Stimulated activated CD8-positive, alpha-beta memory T cell treated with anti-CD3 and anti-CD28 coated beads, Interleukin-7, amount 100 ng/mL, for 24 hours (primary cell): ENCODE measurements at places on chromosomes 6 and 20.

DNA sequence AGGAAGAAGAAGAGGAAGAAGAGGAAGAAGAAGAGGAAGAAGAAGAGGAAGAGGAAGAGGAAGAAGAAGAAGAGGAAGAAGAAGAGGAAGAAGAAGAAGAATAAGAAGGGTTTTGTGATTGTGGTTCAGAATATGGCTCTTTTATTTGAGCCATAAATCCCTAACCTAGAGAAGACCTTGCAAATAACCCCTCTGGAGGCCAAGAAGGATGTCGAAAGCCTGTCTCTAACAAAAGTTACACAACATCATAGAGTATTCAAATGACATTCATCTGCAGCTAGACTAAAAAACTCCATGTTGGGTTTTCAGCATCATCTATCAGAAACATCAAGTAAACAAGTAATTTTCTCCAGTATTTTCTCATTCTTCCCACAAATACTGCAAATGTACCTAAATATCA lies 100.9 kb downstream of the RNASET2 start:
- DNase-seq: no peak

DNA sequence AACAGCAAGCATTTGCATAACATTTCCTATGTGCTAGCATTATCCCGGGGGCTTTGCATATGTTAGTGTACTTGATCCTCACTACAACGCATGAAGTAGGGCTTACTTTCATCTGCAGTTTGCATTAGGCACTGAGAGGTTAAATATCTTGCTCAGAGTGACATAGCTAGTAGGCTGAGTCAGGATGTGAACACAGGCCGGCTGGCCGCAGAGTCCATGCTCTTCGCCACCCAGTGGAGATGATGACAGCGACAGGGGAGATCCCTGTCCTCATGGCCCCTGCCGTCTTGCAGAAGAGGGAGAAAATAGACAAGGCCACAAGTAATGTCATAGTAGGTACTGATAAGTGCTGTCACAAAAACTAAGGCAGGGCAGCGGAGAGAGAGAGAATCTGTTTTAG lies 46.9 kb downstream of the LYRM4 start:
- DNase-seq: no peak

DNA sequence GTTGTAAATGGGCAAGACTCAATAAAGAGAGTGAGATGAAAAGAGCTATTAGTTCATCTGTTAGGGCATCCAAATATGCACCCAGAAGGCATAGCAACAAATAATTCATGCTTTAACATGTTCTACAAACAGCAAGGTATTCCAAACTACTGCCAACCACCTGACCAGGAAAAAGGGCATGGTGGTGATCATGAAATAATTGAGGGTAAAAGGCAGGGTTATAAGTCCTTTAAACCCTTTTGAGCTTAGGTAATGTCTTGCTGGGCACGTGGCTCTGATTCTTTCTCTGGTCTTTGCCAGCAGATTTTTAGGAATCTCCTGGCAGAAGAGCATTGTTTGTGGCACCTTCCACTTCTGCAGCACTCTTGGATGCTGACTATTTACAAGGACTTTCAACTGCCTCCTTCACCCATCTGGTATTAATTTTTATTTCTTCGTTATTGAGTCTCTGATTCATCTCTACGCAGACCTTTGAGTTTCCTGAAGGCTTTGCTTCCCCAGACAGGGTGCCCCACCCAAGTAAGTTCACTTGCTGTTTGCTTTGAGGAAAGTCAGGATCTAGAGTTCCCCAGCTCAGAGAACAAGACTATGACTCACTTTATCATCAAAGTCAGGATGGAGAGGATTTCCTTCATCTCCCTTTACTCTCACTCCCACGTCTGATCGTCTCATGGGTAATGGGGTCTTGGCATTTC lies 83.4 kb upstream of the NEDD9 start:
- no peak for DNase-seq

GRCh38 chr6:46581459-46582177 lies 71.0 kb downstream of the CYP39A1 start:
- no peak for DNase-seq

DNA sequence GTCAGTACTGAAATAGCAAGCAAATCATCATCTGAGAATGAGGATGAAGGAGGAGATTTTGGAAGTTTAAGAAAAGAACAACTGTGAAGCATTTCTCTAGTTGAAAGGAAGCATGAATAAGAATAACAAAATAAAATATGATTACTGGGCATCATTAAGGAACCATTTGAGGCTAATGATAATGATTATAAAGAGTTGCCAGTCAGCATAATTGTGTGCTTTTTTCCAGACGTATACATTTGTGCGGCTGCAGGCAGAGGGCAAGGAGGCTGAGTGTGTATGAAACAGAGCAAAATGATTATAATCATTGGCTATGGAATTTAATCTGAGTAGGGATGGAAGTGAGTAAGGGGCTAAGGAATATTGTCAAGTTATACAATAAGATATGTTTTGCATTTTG lies 218.7 kb upstream of the FUT9 start:
- no peak for DNase-seq

- DNase-seq: no peak
Measured at GRCh38 chr6:40543776-40544175, 43.4 kb downstream of the LRFN2 start.

DNA sequence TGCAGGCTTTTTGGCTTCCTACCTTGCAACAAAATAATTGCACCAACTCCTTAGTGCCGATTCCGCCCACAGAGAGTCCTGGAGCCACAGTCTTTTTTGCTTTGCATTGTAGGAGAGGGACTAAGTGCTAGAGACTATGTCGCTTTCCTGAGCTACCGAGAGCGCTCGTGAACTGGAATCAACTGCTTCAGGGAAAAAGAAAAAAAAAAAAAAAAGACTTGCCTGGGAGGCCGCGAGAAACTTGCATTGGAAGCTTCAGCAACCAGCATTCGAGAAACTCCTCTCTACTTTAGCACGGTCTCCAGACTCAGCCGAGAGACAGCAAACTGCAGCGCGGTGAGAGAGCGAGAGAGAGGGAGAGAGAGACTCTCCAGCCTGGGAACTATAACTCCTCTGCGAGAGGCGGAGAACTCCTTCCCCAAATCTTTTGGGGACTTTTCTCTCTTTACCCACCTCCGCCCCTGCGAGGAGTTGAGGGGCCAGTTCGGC lies 420 bp downstream of the SOX4 start:
- no peak for DNase-seq

GRCh38 chr20:50151034-50151743 lies 2.3 kb downstream of the PEDS1 start:
- no peak for DNase-seq

DNA sequence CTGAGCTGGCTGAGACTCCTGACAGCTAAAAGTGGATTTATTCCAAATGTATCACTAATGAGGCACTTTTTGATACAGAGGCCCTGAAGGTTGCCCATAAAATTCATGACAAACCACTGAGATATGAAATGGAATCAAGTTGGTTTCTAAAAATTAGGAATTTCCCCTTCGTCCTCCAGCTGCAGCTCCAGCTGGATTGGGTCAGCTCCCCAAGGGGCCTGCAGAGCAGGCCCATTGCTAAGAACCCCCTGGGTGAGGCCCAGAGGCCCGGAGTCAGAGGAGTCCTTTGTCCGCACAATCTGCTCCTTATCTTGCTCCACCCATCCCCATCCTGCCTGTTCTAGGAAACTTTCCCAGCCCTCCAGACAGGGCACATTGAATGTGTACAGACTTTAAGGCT lies 163.5 kb upstream of the TOP1 start:
- no peak for DNase-seq

GRCh38 chr6:106910999-106911949 lies 63.3 kb downstream of the CD24 start:
- DNase-seq: no peak

GRCh38 chr6:99614430-99615186 lies 8.0 kb downstream of the PRDM13 start:
- no peak for DNase-seq

- no peak for DNase-seq
Measured at GRCh38 chr20:62377615-62378178, 9.2 kb upstream of the RPS21 start.

DNA sequence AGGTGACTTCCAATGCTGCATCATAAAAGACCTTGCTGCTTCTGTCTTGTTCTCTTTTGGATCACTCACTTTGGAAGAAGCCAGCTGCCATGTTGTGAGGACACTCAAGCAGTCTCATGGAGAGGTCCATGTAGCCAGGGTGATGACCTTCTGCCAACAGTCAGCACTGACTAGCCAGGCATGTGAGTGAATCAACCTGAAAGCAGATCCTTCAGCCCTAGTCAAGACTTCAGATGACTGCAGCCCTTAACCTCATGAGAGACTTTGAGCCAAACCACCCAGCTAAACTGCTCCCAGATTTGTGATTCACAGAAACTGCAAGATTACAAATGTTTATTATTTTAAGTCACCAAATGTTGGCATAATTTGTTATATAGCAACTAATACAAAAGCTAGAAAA lies 86.0 kb upstream of the IYD start:
- no peak for DNase-seq

GRCh38 chr20:60970601-60971000 lies 281.5 kb upstream of the CDH4 start:
- DNase-seq: no peak

- no peak for DNase-seq
Measured at GRCh38 chr20:16280219-16280618, 293.0 kb downstream of the KIF16B start.

- no peak for DNase-seq
Measured at GRCh38 chr6:102774326-102774725, 1380.8 kb downstream of the GRIK2 start.

DNA sequence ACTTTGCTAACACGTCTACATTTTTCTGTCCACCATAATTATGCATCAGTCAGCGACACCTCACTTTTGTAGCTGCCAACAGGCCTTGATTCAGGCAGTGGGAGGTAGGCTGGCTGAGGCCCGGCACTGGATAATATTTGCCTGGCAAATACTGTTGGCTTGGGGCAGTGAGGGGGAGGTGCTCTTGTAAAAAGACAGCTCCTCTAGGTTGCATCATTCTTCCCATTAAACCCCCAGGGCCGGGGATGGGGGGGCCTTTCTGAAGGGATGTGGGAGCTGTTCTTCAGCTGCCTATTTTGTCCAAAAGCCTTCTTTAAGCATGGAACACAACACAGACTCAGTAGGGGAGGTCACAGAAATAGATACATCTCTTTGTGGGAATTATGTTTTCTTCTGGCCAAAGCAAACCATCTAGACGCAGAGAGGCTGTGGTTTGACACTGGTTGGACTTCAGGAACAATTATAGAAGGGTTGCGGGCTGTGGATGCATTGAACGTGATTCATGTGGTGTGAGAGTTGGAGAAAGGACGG lies 338.3 kb upstream of the NT5E start:
- no peak for DNase-seq

- no peak for DNase-seq
Measured at GRCh38 chr6:121376411-121376810, 42.1 kb upstream of the TBC1D32 start.

- no peak for DNase-seq
Measured at GRCh38 chr20:62710886-62711702, 2.5 kb downstream of the NTSR1 start.

DNA sequence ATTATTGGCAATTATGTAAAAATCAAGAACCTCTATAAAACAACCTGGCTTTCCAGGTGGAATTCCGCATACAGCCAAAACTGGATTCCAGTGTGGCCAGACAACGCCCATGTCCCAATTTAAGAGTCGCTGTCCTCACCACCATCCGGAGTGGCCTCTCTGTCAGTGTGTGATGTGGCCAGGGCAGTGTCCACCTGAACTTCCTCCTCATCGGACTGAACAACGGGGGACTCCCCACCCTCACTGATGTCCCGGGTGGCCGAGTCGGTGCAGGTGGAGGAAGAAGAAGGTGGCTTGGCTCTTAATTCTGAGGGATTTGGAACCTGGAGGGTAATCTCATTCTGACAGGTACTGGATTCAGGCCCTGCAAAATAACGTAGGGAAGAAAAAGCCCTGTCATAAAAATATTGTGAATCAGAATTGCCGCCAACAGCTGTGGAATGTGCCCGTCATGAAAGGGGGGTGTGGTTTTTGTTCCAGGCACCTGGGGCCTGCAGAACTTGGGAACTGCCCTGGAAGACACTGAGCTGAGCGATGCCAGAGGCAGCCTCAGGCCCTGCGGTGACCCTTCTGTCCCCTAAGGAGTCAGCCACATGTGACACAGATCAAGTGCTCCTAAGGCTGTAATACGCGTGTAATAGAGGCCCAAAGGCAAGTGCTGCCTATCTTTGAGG lies 139.8 kb downstream of the DTNBP1 start:
- no peak for DNase-seq

- DNase-seq: no peak
Measured at GRCh38 chr6:135231469-135231844, 50.3 kb downstream of the MYB start.

- no peak for DNase-seq
Measured at GRCh38 chr20:10040070-10040975, 5.5 kb downstream of the ANKEF1 start.

GRCh38 chr6:53466257-53466656 lies 78.6 kb downstream of the GCLC start:
- no peak for DNase-seq

DNA sequence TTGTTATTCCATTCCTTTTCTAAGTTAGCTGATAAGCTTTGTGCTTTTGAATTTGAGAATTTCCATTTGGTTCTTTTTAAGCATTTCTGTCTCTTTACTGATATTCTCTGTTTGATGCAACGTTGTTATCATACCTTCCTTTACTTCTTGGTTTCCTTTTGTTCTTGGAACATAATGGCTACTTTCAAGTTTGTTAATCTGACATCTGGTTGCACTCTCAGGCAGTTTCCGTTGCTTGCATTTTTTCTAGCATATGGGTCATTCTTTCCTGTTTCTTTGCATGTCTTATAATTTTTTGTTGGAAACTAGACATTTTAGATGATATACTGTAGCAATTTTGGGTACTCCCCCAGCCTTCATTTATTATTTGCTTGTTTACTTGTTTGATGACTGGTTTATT lies 12.5 kb downstream of the CDC5L start:
- no peak for DNase-seq

- DNase-seq: no peak
Measured at GRCh38 chr6:89048985-89049384, 31.6 kb upstream of the PNRC1 start.

DNA sequence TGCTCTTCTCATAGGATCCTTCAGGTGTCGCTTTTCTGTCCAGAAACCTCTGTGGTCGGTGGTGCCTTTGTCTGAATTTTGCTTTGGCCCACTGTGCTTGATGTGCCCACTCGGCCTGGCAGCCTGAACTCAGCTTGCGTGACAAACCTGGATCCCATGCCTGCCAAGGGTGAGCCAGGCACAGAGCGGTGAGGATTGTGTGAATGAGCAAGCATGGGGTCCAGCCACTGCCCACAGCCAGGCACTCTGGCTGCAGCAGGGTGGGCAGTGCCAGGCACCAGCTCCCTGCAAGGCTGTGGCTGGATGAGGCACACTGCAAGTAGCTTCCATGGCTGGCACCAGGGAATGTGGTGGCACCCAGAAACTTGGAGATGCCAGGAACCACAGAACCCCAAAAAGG lies 110.3 kb downstream of the THEMIS start:
- no peak for DNase-seq

GRCh38 chr20:47427746-47428145 lies 71.2 kb upstream of the ZMYND8 start:
- no peak for DNase-seq

GRCh38 chr6:156978948-156979347 lies 201.8 kb downstream of the ARID1B start:
- no peak for DNase-seq

- DNase-seq: no peak
Measured at GRCh38 chr6:47043286-47043685, 1.2 kb upstream of the ADGRF1 start.

GRCh38 chr6:155538708-155539390 lies 83.2 kb upstream of the NOX3 start:
- DNase-seq: no peak
